ENCODE measurements at places on chromosomes 2 and 18. TPM values are rescaled to one million over a fixed set of nuclear protein-coding genes. Genes with fewer than 3 reads are reported as not detected.

TMEM182 gene
- 4.0 TPM for total RNA-seq

CHRND gene
- 7.1 TPM for total RNA-seq

DNA sequence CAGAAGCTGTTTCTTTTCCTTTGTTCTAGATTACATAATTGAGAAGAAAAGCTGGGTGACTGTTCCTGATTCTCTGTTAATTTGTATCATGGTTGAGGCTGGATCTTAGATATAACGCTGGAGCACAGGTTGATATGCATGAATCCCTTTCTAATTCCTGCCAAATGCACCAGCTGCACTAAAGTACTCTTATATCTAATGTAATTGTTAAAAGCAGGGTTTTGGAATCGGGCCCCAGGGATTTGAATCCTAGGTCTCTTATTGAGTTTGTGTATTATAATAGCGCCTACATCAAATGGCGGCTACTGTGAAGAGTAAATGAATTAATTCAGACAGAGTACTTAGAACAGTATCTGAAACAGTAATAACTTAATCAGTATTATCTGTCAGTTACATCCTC is 80.4 kb downstream of the MC4R start:
- DNase-seq: no peak

DNA sequence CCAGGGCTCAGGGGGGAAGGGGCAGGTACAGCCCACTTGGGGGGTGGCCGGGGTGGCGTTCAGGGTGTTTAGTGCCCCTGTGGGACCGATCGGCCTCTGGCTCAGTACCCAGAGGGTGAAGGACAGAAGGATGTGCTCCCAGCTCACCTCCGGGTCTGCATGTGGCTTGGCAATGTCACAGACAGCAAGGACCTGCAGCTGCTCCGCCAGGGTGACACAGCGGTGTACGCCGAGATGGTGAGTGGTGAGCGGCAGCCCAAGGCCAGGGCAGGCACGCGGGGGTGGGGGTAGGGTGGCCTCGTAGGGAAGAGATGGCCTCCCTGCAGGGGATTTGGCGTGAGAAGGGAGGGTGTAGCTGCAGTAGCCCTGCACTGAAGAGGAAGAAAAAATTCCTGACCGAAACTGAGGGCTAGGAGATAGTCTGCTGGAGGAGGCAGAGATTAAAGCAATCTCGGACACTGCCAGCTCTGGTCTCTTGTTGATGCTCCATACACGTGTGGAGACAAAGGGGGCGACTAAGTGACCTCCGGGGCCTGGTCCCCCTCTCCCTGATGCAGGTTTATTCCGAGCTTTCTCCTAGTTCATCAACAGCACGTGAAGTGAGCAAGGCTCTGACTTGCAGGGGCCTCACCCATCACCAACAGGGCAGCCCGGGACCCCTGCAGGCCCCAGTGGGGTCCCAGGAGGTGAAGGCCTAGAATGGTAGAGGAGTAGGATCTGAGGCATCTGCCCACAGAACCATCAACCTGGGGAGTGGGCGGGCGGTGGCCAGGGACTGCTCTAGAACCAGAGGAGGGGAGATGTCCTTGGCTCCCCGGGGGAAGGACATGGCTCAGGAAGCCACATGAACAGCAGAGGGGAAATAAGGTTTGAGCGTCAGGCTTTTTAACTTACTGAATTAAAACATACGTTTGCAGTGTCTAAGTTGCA is 45.4 kb downstream of the FER1L5 start:
- no peak for DNase-seq

EPHA4 gene
- 17.4 TPM for total RNA-seq

PLA2R1 gene
- total RNA-seq: 5.3 TPM

All from LHCN-M2 (cell line).